ENCODE measurements at places on chromosomes 16 and 17.

GRCh38 chr17:80780381-80781198, 211.1 kb upstream of the CHMP6 start:
- H3K4me1 ChIP-seq = peaks cover 80% of the 10 kb centered on the region
- peak overlapping the region; percentile 60 for H3K4me3 ChIP-seq
- H3K27ac ChIP-seq = peak overlapping the region; percentile 91
- H3K27me3 ChIP-seq = no peaks in the 10 kb centered on the region
- peaks cover 34% of the 10 kb centered on the region for H3K36me3 ChIP-seq

- H3K4me3 ChIP-seq = peak within 1 kb of the TSS; percentile 95
- DNase-seq = peak; percentile 93
- peaks cover 31% of the 10 kb centered on the region for H3K36me3 ChIP-seq
These were observed at the start of gene IFI35 for GRCh38 chr17:43006639-43007551. TSS of gene IFI35 (plus strand) at chr17:43006784. CDS start at chr17:43006948, 164 bp downstream.

GRCh38 chr17:63542218-63542545, 8.1 kb upstream of the DCAF7 start:
- no peaks in the 10 kb centered on the region for H3K36me3 ChIP-seq
- no peak overlapping the region for H3K4me3 ChIP-seq
- peaks cover 3% of the 10 kb centered on the region for H3K4me1 ChIP-seq
- peaks cover 28% of the 10 kb centered on the region for H3K27me3 ChIP-seq

DNA sequence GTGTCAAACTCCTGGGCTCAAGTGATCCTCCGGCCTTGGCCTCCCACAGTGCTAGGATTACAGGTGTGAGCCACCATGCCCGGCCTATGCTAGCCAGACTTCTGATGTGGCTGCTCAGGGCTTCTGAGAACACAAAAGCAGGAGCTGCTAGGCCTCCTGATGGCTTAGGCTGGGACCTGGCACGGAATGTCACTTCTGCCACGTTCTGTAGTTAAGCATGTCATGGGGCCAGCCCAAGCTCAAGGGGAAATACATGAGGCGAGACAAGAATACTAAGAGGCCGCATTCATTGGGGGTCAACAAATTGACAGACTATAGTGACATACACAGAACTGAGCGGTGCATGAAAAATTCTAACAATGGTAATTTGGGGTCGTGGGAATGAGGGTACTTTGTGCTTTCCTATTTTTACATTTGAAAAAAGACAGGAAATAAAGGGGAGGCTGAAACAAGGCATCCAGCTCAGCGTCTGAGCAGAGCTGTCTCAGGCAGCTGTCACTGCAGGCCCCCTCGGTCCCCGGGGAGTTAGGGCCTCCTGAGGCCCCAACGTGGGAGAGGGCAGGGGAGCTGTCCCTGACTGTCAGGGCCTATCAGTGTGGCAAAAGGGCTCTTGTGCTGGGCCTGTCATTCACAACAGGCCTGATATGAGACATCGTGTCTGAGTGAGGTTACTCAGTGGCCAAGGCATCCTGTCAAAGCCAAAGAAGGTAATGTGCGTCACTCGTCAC, 26.4 kb downstream of the CFAP20 start:
- H3K4me1 ChIP-seq = no peaks in the 10 kb centered on the region
- DNase-seq = no peak
- H3K4me3 ChIP-seq = no peak overlapping the region
- no peak overlapping the region for H3K27ac ChIP-seq
- H3K27me3 ChIP-seq = no peaks in the 10 kb centered on the region
- no peaks in the 10 kb centered on the region for H3K36me3 ChIP-seq

- H3K36me3 ChIP-seq = no peaks in the 10 kb centered on the region
- H3K27me3 ChIP-seq = peaks cover 2% of the 10 kb centered on the region
- H3K4me1 ChIP-seq = no peaks in the 10 kb centered on the region
- H3K4me3 ChIP-seq = no peak overlapping the region
- no peak for DNase-seq
These were observed 213.1 kb downstream of the CEP112 start for GRCh38 chr17:65978871-65979270.

- H3K27me3 ChIP-seq = no peaks in the 10 kb centered on the region
- no peak overlapping the region for H3K4me3 ChIP-seq
- no peaks in the 10 kb centered on the region for H3K4me1 ChIP-seq
- H3K36me3 ChIP-seq = no peaks in the 10 kb centered on the region
- H3K27ac ChIP-seq = no peak overlapping the region
- DNase-seq = no peak
These were observed 1049.4 kb upstream of the EEF2KMT start for GRCh38 chr16:6146874-6147425.
